ENCODE measurements at places on chromosomes 3 and 15.

- DNase-seq, result no peak
Observed at GRCh38 chr3:111434941-111435622, 106.9 kb upstream of the CD96 start.

DNA sequence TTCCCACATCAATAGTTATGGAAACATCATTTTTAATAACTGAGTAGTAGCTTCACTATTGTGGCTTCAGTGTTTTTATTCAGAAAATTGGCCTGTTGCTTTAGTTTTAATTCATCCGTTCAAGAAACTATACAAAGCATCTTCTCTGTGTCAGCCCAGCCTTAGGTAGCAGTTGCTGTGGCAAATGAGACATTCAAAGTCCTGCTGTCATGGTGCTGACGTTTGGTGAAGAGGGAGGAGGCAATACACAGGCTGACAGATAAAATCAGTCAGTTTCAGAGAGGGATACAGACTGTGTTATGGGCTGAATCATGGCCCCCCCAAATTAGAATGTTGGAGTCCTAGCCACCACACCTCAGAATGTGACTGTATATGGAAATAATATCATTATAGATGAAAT, 56.5 kb downstream of the SLC7A14 start:
- no peak for DNase-seq

DNA sequence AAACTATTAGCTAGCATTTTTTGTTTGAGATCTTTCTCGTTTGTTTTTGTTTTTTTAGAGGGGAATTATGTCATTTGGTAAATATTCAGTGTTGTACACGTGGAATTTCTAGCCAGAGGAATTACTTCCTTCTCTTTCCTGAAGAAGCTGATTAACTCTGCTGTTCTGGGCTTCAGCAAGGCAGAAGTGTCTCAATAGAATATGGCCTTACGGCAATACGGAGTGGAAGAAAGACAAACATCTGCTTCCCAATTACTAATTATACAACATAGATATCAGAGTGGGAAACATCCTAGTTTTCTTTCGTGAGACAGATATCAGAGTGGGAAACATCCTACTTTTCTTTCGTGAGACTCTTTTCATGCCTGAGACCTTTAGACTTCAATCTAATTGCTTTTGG, 11.9 kb downstream of the P3H2 start:
- DNase-seq, result no peak

DNA sequence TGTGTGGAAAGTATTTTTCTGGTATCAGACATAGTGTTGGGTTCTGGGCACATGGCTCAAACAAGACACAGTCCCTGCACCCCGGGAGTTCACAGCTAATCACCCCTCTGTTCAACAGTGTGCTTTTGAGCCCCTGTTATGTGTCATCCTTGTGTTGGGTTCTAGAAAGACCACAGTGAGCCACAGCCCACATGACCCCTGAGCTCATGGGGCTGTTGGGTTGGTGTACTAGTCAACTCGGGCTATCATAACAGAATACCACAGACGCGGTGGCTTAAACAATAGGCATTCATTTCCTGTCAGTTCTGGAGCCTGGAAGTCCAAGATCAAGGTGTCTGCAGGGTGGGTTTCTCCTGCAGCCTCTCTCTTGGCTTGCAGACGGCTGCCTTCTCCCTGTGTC, 100.0 kb downstream of the DNAJB8 start:
- DNase-seq, result no peak

- DNase-seq, result no peak
Observed at GRCh38 chr3:2837239-2837638, 272.9 kb downstream of the IL5RA start.

DNA sequence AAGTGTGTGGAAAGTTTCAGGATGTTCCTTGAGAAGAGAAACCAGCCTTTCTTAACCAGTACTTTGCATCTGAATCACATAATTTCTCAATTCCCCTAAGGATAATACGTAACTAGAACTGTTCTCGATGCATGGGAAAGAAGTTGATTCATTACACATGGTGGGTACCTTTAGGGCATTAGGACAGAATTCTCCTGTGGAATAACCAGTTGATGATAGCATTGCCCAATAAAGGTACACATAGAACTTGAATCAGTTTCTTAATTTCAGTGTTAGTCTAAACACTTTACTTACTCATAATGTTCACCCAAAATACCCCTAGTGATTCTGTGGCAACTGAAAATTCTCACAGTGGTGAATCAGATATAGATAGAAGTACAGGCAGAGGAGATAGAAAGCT, 1030.9 kb downstream of the ROBO1 start:
- DNase-seq, result no peak

GRCh38 chr3:65995515-65995914, 43.2 kb downstream of the MAGI1 start:
- DNase-seq, result no peak

DNA sequence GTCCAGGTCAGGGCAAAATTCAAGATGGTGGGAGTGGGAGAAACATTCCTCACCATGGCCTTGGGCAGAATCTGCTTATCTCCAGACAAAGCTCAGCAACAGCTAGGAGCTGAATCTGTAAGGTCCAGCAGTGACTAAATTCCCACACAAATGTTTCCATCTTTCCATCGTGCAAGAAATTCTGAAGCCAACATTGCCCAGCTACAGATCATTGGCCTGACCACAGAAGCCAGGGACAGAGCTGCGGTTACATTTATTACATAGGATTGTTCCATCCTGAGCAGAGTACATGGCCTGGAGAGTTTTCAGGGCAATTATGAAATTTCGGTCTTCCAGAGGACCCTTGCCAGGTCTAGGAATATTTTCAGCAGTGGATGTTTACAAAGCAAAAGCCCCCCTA, 100.3 kb downstream of the LIPC start:
- no peak for DNase-seq

GRCh38 chr15:47885920-47886319, 168.6 kb downstream of the SEMA6D start:
- DNase-seq, result no peak

DNA sequence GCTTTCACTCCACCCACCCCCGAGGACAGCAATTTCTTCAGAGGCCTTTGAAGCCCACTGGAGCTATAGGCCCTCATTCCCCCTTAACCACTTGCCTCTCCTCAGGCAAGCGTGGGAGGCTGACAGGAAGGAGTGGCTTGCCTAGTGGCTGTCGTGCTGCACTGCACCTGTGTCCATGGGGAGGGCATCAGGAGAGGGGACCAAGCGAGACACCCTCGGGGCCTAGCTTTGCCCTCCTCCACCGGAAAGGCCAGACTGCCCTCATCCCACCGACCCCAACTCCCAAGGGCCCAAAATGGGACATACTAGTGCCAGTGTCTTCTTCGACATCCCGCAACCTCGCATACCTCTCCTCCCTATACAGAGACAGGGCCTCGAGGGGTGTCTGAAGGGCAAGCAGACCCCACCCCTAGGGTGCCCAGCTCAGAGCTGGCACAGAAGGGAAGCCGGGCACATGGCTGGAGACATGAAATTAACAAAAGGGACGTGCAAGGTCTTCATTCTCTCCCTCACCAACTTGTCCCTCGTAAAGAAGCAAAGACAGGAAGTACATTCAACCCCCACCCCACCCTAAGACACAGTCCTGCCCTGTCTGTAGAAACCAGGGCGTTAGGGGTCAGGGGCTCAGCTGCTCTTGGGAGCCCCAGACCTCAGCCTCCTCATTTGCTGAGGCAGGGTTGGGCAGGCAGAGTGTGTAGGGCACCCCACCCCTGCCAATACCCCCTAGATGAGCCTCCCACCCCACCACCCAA, 24.3 kb downstream of the VIPR1 start:
- DNase-seq, result no peak

DNA sequence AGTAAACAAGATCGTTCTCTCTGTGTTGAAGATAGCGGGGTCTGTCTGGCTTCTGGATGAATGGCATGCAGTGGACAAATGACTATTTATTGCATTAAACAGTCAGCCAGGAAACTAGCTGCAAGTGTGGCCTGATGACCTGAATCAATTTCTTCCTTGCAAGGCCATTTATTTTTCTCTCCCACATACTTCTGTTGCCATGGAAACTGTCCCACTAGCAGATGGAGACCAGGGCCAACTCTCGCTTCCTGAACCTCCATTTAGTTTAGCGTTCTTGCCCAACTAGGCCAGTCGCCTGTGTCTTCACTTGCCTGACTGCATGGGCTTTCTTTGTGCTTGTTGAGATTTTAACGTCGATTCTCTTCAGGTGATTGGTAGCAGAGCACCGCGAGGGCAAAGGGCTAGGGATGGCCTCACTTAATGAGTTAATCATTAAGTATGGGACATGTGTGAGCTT, 27.6 kb downstream of the LMCD1 start:
- DNase-seq, result no peak

- no peak for DNase-seq
Observed at GRCh38 chr3:169278667-169279066, 384.8 kb downstream of the MECOM start.
